Muscle of back (tissue), 13 donors: ENCODE measurements at places on chromosomes 1 and 21.

GRCh38 chr1:237098541-237098940 is 56.6 kb downstream of the RYR2 start:
- DNase-seq = no peak

DNA sequence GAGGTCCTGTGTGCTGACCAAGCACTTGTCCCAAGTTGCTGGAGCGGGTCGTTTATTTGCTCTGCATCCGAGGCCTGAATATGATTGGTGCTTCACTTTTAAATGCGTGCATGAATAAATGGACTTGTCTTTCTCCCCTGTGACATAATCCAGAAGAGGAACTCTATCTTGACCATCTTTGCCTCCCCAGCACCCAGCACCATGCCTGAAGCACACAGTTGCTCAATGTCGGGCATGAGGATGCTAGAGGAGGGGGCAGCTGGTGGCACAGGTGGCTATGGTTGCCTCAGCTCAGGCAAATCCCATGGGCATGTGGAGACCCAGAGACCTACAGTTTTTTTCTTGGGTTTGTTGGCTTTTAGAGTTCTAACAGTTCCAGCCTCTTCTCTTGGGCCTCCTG is 142.6 kb downstream of the KAZN start:
- DNase-seq = no peak

GRCh38 chr1:81449786-81450185 is 350.9 kb upstream of the ADGRL2 start:
- DNase-seq = no peak

- DNase-seq = no peak
These were observed 338.1 kb downstream of the RPS6KC1 start for GRCh38 chr1:213389061-213389581.

GRCh38 chr1:153432874-153433681 is 16.8 kb downstream of the S100A7A start:
- DNase-seq = no peak

GRCh38 chr1:53107570-53108322 is 34.7 kb downstream of the SLC1A7 start:
- DNase-seq = no peak

DNA sequence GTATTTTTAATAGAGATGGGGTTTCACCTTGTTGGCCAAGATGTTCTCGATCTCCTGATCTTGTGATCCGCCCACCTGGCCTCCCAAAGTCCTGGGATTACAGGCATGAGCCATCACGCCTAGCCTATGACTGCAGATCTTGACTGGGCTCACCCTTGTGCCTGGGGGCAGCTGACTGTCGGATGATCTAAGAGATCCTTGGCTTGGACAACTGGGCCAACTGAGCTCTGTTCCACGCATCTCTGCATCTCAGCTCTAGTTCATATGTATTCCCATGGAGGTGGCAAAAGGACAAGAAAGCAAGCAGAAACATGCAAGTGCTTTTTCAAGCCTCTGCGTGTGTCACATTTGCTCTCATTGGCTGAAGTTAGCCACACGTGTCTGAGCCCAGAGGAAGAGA is 75.8 kb upstream of the SELENON start:
- no peak for DNase-seq

DNA sequence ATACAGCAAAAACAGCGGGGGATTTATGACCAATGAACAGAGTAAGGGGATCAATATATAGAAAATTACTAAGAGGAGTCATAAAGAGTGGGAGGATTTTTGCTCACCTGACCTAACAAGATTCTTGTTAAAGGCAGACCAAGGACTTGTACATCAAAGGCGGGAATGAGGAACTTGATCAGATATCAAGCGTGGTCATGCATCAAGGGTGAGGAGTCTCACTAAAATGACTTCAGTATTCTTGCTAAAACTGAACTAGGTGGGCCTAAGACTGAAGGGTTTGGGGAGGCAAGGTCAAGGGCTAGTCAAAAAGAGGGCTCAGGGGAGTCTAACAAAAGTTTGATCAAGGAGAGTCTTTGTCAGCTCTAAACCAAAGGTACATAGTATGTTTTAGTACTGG is 2.1 kb downstream of the MOV10 start:
- no peak for DNase-seq

DNA sequence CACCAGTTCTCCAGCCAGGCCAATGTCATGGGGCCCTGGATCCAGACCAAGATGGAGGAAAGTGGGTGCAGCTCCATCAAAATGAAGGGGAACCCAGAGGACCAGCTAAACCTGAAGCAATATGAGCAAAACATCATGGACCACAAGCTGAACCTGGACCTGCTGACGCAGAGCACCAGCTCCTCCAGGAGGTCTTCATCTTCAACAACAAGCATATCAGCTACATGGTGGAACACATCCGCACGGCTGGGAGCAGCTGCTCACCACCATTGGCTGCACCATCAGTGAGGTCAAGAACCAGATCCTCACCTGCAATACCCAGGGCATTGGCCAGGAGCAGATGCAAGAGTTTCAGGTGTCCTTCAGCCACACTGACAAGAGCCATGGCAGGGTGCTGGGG is 13.7 kb upstream of the EPHA10 start:
- DNase-seq = no peak
